ENCODE measurements at places on chromosomes 12 and 14.

DNA sequence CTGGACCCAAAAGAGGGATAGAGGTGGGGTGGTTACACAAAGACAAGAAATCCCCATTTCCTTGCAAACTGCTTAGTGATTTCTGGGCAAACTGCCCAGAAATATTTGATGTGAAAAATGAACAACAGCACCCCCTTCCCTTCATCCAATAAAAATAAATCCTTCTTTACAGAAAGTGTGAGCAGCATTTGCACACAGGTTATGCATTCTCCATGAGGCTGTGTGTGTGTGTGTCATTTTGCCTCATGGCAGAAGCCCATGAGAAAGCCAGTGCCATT is 17.2 kb upstream of the NRXN3 start:
- DNase-seq = peak; percentile 76

GRCh38 chr14:53942970-53943750 is 13.5 kb downstream of the BMP4 start:
- no peak for DNase-seq

- DNase-seq = no peak
Observed at GRCh38 chr12:38711054-38711453, 194.3 kb downstream of the CPNE8 start.

DNA sequence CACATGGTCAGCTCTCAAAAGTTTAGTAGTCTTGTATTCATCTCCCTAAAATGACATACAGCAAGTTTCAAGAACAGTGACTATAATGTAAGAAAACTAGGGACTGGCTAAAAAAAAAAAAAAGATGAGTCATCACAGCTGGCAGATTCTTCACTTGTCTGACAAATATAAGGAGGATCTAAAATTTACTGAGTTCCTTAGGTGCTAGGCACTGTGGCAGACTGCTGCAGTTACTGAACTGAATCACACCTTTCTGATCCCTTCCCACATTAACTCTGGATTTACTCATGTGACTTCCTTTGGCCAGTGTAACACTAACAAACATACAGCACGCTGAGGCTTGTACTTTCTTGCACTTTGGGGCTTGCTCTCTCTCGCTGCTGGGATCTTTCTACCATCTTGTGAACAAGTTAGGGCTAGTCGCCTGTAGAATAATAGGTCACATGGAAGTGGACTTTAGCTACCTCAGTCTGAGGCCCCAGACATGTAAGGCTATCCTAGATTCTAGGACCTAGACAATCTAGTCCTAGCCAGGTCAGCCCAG is 32.1 kb downstream of the BAZ1A start:
- no peak for DNase-seq

- DNase-seq = no peak
Observed at GRCh38 chr12:12088147-12088546, 17.4 kb downstream of the BCL2L14 start.

DNA sequence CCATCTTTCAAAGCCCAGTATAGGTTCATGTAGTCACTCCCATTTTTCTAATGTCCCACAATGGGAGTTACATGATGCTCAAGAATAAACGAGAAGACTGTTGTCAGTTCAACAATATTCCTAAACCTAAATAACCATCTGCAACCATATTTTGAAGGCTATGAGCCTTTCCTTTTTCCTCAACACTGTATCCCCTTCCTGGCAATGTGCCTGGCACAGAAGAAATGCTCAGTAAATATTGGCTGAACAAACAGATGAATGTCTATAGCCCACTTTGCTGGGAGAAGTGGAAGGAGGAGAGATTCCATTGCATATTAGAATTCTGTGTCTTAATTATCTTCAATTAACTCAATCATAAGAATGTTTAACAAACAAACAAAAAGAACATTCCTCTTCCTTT is 6.1 kb downstream of the ARMH4 start:
- DNase-seq = no peak

DNA sequence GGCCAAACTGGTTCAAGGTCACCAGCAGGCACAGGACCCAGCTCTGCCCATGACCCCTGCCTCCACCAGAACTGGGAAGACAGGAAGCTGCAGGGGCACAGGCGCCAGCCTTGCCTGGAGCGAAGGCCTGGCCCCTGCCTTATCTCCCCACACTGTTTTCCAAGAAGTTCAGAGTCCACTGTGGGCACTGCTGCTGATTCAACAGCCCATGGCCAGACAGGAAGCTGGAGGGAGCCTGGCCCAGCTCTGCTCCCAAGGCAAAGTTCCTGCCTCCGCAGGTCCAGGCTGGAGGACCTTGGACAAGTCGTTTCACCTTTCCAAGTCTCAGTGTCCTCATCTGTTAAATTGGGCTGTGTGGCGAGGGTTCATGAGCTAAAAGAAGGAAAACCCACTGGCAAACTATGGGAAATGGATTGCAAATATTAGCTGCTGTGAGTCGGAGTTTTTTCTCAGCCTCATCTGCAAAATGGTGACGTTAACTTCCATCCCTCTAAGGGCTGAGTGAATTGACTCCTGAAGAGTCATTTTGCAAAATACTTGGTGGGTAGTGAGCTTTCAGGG is 1.2 kb downstream of the PHETA1 start:
- no peak for DNase-seq

GRCh38 chr12:2877047-2877952 is at the start of the genes FOXM1 and RHNO1:
Gene FOXM1, minus strand, starts transcription at chr12:2877174. Its CDS starts 2,696 bp downstream, at chr12:2874478.
Gene RHNO1, plus strand, starts transcription at chr12:2877223. Its CDS starts 8,144 bp downstream, at chr12:2885367.
- peak; percentile 88 for DNase-seq

DNA sequence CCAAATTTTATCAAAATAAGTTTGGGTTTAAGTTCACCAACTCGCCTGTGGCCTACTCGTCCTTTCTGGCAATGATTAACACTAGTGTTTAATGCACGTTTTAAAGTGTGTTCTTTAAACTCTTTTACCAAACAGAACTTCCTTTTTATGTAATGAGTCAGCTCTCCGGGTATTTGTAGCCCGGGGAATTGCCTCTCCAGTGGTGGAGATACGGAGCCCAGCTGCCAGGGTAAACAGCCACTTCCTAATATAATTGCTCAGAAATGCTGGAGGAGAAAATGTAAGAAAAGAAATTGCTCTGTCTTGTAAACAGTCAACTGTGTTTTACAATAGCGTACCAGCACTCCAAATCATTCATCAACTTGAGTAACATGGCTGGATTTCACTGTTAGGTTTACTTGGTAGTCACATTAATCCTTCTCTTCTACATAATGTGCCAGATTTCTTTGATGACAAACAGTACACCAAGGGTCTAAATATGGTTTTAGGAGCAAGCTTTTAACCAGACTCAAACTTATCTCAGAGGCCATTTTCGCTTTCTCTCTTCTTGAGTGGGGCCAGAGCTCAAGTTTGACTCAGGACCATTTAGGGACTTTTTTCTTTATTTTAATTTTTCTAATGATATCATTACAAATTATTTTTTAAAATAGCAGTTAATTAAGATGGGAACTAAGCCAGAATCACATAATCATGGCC is 101.2 kb upstream of the SLC38A2 start:
- peak; percentile 79 for DNase-seq

DNA sequence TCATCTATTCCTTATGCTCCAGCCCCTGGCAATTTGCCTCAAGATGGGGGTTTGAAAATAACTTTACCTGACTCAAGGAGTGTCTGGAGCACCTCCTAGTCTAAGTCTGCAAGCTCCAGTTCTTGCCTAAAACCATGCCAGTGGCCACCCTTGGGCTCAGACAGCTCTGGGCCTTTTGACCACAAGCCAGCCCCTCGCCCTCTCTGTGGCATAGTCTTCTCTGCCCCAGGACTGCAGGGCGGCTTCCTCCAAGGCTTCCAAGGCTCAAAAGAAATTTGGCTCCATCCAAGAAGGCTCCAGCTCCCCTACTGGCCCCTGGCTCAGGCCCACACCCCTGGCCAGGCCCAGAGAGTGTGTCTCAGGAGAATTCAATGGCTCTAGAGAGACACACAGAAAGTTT is 14.8 kb downstream of the ACVRL1 start:
- no peak for DNase-seq

DNA sequence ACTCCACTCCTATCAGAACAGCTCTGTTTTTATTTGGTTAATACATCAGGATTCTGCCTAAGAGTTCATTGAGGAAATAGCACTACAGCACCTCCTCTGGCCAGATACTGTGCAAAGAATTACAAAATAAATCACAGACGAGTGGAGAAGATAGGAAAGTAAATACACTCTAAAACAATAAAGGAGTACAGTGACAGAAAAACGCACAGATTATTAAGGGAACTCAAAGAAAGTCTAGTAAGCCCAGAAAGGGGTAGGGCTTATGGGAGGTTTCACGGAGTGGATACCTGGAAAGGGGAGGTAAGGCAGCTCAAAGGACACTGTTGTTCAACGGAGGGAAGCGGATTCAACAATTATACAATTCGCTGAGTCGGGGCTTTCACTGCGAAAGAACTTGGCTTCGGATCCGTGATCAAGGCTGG is 5.5 kb downstream of the OR10AD1 start:
- DNase-seq = peak; percentile 91

DNA sequence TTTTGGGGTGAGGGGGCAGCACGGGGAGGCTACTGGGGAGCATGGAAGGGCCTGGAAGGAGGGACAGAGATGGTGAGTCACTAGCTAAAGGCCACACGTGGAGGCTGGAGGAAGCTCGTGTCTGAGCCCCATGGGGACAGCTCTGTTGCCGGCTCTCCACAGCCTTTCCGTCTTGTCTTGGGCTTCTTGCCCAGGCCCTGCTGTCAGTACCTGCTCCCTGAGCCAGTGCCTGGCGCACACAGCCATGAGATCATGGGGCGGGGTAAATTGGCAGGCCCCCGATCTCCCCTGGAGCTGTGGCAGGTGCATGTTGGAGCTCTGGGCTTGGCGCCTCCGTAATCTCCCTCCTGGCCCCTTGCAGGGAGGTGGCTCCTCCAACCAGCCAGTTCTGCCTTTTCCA is 16.1 kb upstream of the KRT80 start:
- peak; percentile 87 for DNase-seq

DNA sequence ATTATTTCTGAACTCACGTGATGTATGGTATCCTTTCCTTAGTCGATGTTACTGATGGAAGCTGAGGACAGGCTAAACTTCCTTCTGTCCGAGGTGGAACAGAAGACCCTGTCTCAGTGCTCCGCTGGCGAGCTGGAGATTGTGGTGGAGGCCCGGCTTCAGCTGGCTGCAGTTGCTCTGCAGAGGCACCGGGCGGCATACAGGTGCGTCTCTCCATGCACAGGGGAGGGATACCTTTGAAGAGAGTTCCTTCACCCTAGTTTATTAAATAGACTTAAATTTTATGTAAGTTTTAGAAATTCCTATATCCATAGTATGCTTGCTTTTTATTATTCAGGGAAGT is 186.7 kb upstream of the NEDD1 start:
- DNase-seq = peak; percentile 87

- DNase-seq = no peak
Observed at GRCh38 chr12:94173660-94174265, 25.4 kb downstream of the PLXNC1 start.

- DNase-seq = no peak
Observed at GRCh38 chr12:68280240-68280639, 26.8 kb upstream of the IL22 start.

DNA sequence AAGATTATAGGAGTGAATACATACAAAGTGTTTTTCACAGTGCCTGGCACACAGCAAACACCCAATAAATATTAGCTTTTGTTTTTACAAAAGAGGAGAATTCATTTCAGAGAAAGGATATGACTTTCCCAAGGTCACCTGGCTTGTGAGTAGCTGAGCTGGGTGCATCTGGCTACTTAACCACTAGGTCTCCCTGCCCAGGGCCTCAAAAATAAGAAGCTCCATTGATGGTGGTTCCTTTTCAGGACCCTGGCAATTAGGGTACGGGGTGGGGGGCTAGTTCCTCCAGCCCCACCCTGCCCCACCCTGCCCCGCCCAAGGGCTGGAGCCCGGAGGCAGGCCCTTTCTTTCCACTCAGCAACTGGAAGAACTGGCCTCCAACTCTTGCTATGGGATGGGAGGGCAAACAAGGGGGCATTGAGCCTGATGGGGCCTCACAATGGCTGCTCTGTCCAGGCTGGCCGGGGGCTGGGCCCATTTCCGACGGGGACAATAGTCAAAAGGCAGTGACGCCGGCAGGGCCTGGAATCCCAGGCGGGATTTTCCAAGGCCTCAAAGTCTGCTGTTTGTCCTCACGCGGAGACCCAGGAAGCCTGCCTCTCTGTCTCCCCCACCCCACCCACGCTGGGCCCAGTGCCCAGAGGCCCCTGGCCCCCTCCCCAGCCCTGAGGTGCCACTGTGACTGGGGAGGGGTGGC is 8.2 kb upstream of the ATG101 start:
- no peak for DNase-seq

DNA sequence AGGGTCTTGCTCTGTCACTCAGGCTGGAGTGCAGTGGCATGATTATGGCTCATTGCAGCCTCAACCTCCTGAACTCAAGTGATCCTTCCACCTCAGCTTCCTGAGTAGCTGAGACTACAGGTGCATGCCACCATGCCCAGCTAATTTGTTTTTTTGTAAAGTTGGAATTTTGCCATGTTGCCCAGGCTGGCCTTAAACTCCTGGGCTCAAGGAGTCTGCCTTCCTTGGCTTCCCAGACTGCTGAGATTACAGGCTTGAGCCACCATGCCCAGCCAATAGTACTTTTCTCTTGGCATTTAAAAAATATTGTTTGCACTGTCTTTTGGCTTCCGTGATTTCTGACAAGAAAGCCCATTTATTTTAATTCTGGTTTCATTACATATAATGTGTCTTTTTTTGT is 61.3 kb downstream of the DIP2B start:
- DNase-seq = no peak

GRCh38 chr14:61478971-61479473 is 157.6 kb downstream of the PRKCH start:
- no peak for DNase-seq

DNA sequence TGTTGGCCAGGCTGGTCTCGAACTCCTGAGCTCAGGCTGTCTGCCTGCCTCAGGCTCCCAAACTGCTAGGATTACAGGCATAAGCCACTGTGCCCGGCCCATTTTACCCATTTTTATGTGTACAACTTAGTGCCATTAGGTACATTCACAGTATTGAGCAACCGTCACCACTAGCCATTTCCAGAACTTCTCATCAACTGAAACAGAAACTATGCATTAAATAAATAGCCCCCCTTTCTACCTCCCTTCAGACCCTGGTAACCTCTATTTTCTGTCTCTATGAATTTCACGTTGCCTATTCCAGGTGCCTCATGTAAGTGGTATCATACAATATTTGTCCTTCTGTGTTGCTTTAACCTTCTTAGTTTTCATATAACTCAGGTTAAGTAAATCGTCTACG is 15.9 kb downstream of the ZCRB1 start:
- DNase-seq = no peak

DNA sequence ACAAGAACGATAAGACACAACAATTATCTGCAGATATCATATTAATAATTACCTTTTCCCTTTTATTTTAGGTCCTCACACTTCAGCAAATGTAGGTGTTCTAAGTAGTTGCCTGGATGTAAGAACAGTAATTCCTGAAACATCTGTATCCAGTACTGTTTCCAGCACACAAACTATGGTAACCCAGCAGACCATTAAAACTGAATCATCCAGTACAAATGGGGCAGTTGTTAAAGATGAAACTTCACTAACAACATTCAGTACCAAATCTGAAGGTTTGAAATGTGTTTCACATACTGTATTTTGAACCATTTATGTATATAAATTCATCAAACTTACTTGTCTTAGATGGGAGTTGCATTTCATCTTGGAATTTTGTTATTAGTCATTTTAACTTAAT is 31.0 kb downstream of the HCFC2 start:
- DNase-seq = no peak

- no peak for DNase-seq
Observed at GRCh38 chr14:68325267-68325807, 467.5 kb downstream of the ZFP36L1 start.

All from NCI-H1417 (cell line).